Stomach (tissue), 19 donors: ENCODE measurements at places on chromosomes 13 and 19. TPM values are rescaled to one million over a fixed set of nuclear protein-coding genes. Genes with fewer than 3 reads are reported as not detected.

DNA sequence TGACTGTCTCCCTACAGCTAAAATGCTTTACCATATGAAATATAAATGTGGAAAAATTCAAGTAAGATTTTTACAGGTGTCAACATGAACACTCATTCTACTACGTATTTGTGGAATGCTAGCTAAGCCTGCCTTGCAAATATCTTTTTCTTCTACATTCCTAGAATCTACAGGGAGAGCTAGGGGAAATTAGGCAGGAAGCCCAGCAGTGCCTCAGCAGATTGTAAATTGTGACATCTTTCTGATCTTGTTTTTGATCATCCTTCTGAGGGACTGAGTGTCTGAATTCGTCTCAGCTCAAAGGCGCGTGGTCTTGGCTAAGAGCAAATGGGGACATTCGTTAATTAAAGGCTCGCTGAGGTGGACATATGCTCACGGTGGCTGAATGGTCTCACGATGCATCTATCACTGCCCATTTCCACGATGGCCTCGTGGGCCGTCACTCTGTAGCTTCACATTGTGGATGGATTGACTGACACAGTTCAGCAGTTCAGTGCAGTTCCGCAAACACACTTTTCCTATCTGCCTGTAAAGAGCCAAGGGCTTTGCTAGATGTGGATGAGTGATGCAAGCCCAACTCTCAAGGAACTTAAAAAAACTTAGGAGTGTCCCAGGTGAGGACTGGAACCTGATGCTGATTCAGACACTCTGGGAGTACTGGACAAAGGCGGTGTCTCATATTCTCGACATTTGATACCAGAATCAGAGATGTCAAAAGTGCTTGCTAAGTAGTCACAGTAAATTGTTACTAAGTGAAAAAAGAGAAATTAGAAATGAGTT is 562.5 kb downstream of the EFNB2 start:
- no peak for DNase-seq

GRCh38 chr19:45097776-45098520 is 5.0 kb downstream of the PPP1R37 start:
- DNase-seq, result peak; percentile 51

DNA sequence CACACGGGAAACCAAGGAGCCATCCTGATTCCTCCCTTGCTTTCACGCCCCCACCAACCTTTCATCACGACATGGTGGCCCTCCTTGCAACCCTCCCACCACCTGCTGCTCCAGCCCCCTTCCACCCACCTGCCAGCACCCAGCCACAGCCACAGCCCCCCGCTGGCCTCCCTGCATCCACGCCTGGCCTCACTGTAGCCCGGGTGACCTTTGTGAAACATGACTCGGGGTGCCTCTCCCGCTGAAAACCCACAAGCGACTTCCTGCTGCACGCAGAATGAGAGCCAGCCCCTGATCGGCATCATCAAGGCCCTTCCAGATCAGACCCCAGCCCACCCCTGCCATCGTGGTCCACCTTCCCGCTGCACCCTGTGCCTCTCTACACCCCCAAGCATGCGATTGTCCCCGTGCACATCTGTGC is 14.9 kb downstream of the POP4 start:
- no peak for DNase-seq

The PINLYP gene
- total RNA-seq, result 0.14 TPM

The ZNF793 gene
- 19.3 TPM for total RNA-seq

DNA sequence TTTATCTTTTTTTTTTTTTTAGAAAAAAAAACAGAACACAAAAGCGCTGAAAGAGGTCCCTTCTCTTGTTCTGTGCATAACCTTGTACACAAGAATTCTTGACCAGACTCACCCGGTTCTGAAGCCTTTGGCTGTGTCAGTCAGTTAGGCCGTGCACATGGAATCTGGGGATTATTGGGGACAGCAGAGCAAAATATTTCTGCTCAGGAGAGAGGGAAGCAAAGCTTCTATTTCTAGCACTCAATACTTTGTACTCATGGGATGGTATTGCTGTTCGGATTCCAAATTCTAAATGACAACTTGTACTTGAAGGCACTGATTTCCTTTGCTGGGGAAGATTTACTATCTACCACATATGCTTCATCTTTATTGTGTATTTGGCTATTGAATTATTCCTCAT is 272.7 kb downstream of the NHLRC3 start:
- DNase-seq, result no peak

- no peak for DNase-seq
Observed at GRCh38 chr13:111382411-111382810, 62.0 kb downstream of the TEX29 start.

DNA sequence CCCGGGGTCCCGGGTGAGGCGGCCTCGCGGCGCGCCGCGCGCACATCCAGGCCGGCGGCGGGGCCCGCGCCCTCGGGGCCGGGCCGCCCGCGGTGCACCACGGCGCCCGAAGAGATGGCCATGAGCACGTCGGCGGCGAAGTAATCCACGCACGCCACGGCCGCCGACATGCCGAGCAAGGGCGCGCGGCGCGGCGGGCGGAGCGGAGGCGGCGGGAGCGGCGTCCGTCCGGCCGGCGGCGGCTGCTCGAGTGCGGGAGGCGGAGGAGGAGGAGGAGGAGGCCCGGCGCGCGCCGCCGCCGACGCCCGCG is at the start of gene KLF16:
TSS of gene KLF16 (minus strand) at position 252 of the 310 bp plus-strand sequence. CDS start at position 170, 82 bp downstream.
- DNase-seq, result no peak
